Thoracic aorta (tissue), 2 donors: ENCODE measurements at places on chromosomes 6 and 20.
A peak's percentile ranks its signal among the peaks of the same experiment; 100 is the strongest.

GRCh38 chr6:52536424-52536916 lies 40.4 kb downstream of the TRAM2 start:
- H3K4me1 ChIP-seq: peaks cover 44% of the 10 kb centered on the region
- no peaks in the 10 kb centered on the region for H3K27me3 ChIP-seq
- peaks cover 15% of the 10 kb centered on the region for H3K36me3 ChIP-seq

- DNase-seq: no peak
- no peak overlapping the region for H3K4me3 ChIP-seq
- H3K27me3 ChIP-seq: no peaks in the 10 kb centered on the region
- no peaks in the 10 kb centered on the region for H3K4me1 ChIP-seq
- no peaks in the 10 kb centered on the region for H3K36me3 ChIP-seq
- no peak overlapping the region for H3K27ac ChIP-seq
Observed at GRCh38 chr6:8110725-8111124, 8.4 kb upstream of the EEF1E1 start.

DNA sequence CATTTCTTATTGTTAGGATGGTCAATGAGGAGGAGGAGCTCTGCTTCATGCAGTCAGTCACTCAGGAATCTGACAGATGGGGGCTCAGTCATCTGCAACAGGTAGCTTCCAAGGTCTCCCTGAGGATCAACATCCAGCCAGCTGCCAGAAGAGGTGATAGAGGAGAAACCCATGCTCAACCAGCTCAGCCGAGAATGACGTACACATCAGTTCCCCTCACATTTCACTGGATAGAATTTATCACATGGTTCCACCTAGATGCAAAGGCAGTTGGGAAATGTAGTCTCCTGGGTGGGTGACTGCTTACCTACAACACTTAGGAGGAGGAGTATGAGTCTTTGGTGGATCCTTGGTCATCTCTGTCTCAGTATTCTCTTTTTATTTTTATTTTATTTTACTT lies 144.5 kb downstream of the CEBPB start:
- no peaks in the 10 kb centered on the region for H3K27me3 ChIP-seq
- peaks cover 8% of the 10 kb centered on the region for H3K4me1 ChIP-seq
- H3K4me3 ChIP-seq: no peak overlapping the region
- no peak overlapping the region for H3K27ac ChIP-seq
- H3K36me3 ChIP-seq: no peaks in the 10 kb centered on the region

DNA sequence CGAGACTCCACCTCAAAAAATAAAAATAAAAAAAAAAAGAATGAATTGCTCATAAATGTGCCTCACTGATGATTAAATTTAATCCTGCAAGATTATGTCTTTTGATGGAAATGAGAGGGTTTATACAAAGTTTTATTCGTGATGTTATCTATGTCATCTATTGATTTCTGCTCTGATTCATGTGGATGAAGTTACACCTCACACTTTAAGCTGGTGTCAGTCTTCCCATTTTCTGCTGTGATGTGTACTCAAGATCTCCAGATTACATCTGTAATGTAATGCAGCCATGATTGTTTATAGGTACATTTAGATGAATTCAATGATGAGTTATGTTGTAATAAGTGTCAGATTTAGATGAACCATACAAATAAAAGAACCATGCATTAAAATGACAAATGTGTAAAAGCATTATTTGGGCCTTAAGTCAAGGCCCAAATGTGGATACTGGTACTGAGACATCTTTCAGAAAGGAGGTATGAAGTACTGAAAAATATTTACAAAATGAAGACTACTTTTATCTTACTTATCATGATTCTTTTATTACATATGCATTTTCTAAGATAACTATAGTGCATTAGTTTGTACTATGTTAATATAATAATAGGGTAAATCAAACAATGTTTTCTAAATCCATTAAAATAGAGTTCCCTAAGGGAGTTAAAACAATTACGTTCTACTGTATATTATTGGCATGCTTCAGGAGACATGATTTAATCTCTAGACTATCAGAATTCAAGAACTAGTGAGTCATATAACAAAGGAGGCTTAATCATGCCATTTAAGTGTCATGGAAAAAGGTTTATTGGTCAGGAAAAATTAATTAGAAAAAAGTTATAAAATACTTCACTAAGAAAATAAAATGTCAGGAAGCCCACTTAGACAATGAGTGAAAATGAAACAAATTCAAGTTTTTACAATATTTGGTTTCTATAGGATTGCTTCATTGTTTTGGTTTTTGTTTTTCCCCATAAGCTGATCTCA lies 34.5 kb downstream of the HCRTR2 start:
- H3K4me3 ChIP-seq: no peak overlapping the region
- H3K4me1 ChIP-seq: no peaks in the 10 kb centered on the region

DNA sequence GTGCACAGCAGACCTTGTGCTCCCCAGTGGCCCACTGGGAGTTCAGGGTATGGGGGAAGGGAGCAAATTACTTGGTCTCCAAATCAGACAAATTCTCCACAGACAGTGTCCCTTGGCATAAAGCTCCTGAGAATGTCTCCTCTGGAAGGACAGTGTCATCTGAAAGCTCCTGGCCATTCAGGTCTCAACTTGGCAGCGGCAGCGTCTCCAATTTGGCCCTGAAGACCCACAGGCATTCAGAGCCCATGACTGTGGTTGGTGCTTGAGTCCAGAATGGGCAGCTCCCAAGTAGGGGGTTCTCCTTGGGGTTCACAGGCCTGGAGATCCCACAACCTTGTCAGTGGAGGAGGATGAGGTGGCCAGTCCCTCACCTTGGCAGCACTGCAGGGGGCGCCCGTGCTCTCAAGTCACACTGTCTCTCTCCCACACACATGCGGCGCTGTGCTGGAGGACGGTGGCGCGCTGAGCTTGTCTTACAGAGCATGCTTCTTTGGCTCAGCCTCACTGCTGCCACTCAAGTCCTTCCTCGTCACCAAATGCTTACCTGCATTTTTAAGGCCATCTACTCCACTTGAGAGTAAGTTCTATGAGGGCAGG lies 20.7 kb downstream of the DYNLRB1 start:
- H3K4me1 ChIP-seq: no peaks in the 10 kb centered on the region
- H3K27me3 ChIP-seq: no peaks in the 10 kb centered on the region
- H3K27ac ChIP-seq: no peak overlapping the region
- peaks cover 63% of the 10 kb centered on the region for H3K36me3 ChIP-seq
- H3K4me3 ChIP-seq: no peak overlapping the region

DNA sequence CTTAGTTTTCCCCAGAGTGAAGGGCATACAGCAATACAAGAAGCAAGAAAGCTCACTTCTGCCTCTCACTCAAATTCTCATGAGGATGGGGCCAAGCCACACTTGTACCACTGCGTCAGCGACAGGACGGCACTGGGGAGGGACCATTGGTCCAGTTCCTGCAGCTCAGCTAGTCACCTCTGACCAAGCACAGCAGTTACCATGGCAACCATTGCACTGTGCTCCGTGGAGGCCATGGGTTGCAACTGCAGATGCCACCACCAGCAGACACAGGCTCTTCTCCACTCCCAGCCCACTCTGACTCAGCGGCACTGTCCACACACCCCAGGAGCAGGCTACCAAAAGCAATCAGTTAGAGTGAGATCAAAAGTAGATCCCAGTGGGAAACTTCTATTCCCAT lies 441.1 kb upstream of the ARID1B start:
- H3K4me1 ChIP-seq: no peaks in the 10 kb centered on the region
- no peak for DNase-seq
- no peaks in the 10 kb centered on the region for H3K36me3 ChIP-seq
- no peak overlapping the region for H3K4me3 ChIP-seq
- no peak overlapping the region for H3K27ac ChIP-seq

DNA sequence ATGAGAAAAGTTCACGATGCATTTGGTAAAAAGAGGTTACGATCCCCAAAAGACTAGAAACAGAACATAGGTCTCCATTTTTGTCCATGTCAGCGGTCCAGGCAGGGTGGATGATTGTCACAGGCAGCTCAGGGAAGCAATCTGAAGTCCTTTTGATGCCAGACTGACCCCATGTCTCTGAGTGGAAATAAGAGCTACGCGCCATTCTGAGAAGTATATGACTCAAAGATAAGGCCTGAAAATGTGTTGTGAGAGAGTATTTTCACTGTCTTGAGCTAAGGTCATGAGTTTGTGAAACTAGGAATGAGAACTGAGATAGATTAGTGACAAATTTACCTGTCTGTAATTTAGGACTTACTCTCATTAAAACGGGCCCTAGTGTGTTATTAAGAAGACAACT lies 69.5 kb downstream of the LYRM4 start:
- no peak overlapping the region for H3K4me3 ChIP-seq
- no peak for DNase-seq
- peaks cover 9% of the 10 kb centered on the region for H3K4me1 ChIP-seq
- no peak overlapping the region for H3K27ac ChIP-seq

- peaks cover 10% of the 10 kb centered on the region for H3K36me3 ChIP-seq
- peak; percentile 55 for DNase-seq
- H3K4me3 ChIP-seq: no peak overlapping the region
- no peaks in the 10 kb centered on the region for H3K4me1 ChIP-seq
Observed at GRCh38 chr6:7238900-7239589, 74.0 kb downstream of the SSR1 start.

DNA sequence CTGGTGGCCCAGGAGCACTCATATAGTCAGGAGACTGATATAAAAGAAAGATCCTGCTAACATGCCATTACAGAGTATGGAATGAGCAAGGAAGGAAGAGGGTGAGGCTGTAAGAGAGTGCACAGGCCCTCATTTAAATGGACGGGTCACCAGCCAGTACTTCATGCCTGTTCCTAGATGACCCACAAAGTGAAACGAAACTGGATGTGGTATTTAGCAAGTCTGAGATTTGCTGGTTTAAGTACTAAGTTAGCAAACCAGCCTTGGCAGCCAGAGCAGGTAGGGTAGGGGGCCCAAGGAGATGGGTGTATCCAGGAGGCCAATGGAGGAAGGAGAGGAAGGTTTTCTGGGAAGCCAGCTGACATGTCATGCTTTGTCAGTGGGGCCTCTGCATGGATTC lies 15.9 kb downstream of the NT5E start:
- peak overlapping the region; percentile 88 for H3K27ac ChIP-seq
- DNase-seq: no peak
- H3K4me1 ChIP-seq: peaks cover 70% of the 10 kb centered on the region
- H3K4me3 ChIP-seq: no peak overlapping the region
- H3K27me3 ChIP-seq: no peaks in the 10 kb centered on the region

DNA sequence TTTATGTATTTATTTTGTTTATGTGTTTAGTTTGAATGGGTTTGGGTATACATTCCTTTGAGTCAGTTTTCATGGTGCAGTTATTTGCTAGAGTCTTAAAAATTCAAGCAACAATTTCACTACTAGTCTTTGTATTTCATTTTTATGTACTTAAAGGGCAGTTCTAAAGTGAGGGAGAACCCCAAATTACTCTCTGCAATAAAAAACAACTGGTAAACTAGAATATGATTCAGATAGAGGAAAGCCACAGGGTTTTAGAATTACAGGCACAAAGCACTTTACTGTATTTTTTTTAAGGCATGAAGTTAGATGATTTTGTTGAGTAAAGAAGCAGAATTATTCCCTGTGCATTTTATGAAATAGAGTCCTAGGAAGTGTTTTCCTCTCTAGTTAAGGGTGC lies 183.3 kb downstream of the ARID1B start:
- H3K27me3 ChIP-seq: no peaks in the 10 kb centered on the region
- DNase-seq: no peak
- no peak overlapping the region for H3K4me3 ChIP-seq
- no peak overlapping the region for H3K27ac ChIP-seq

GRCh38 chr20:45920462-45921336 lies 8.7 kb upstream of the PLTP start:
- no peaks in the 10 kb centered on the region for H3K36me3 ChIP-seq
- no peak overlapping the region for H3K4me3 ChIP-seq
- H3K27ac ChIP-seq: peak overlapping the region; percentile 24
- peaks cover 6% of the 10 kb centered on the region for H3K4me1 ChIP-seq

GRCh38 chr6:150465610-150466009 lies 96.8 kb downstream of the IYD start:
- no peaks in the 10 kb centered on the region for H3K27me3 ChIP-seq
- no peak for DNase-seq
- H3K4me1 ChIP-seq: no peaks in the 10 kb centered on the region
- no peak overlapping the region for H3K4me3 ChIP-seq
- no peaks in the 10 kb centered on the region for H3K36me3 ChIP-seq

GRCh38 chr6:18835976-18836375 lies 448.8 kb downstream of the RNF144B start:
- no peaks in the 10 kb centered on the region for H3K36me3 ChIP-seq
- H3K27ac ChIP-seq: no peak overlapping the region
- H3K27me3 ChIP-seq: no peaks in the 10 kb centered on the region

- no peaks in the 10 kb centered on the region for H3K4me1 ChIP-seq
- H3K27me3 ChIP-seq: no peaks in the 10 kb centered on the region
- no peak for DNase-seq
- H3K27ac ChIP-seq: no peak overlapping the region
- H3K36me3 ChIP-seq: no peaks in the 10 kb centered on the region
- H3K4me3 ChIP-seq: no peak overlapping the region
Observed at GRCh38 chr20:8223091-8223870, 91.2 kb downstream of the PLCB1 start.

- H3K27ac ChIP-seq: peak overlapping the region; percentile 98
- no peaks in the 10 kb centered on the region for H3K36me3 ChIP-seq
- H3K27me3 ChIP-seq: no peaks in the 10 kb centered on the region
- peak; percentile 73 for DNase-seq
- H3K4me3 ChIP-seq: peak overlapping the region; percentile 100
Observed at GRCh38 chr20:19757487-19758132, 448 bp upstream of the RIN2 start.

DNA sequence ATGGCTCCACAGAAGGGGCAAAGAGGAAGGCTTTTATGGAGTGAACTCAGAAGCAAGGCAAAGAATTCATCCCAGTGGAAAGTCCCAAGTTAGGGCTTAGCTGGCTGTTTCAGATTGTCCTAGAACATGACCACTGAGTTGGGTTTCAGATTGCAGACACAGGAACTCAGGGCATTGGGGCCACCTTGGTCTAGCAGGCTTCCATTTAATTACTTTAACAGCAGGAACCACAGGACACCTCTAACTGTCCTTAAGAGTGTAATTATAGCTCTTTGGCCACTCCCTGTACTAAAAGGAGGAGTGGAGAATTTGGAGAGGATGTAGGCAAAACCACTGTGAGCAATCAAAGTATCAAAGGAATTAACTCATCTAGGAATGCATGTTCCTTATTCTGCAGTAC lies 150.6 kb upstream of the AGPAT4 start:
- no peak for DNase-seq
- no peak overlapping the region for H3K4me3 ChIP-seq

DNA sequence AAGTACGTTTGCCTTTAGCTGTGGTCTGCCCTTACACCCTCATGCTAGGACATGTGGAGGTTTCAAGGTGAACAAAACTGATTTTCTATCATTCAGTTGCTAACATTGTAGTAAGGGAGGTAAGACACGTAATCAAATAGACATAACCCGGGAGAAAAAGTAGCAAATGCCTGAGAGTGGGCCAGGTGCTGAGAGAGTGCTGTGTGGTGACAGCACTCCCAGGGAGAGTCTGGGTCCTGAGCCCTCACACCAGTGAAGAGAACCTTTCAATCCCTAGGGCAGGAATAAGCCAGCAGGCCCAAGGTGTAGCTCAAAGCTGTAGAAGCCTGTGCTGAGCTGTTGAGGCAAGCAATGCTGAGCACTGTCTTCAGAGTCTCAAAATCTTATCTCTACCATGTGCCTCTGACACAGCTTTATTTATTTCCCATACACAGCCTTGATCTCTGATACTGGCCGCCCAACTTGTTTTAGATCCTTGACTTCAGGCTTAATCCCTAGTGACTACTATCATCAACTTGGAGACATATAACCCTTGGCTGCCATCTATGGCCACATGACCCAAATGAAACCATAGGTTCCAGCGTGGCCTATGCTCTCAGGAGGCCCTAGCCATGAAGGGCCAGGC lies 55.2 kb downstream of the TPD52L1 start:
- H3K4me1 ChIP-seq: peaks cover 38% of the 10 kb centered on the region
- H3K27ac ChIP-seq: no peak overlapping the region
- H3K27me3 ChIP-seq: no peaks in the 10 kb centered on the region
- no peaks in the 10 kb centered on the region for H3K36me3 ChIP-seq
